Stimulated activated CD8-positive, alpha-beta memory T cell treated with anti-CD3 and anti-CD28 coated beads, Interleukin-4, amount 100 ng/mL, for 1 hour (primary cell): ENCODE measurements at places on chromosomes 2 and 18.

GRCh38 chr2:29940706-29941105 lies 19.3 kb upstream of the ALK start:
- no peak for DNase-seq

- no peak for DNase-seq
These were observed 89.0 kb downstream of the MARCHF4 start for GRCh38 chr2:216283038-216283900.

GRCh38 chr2:147632198-147632597 lies 212.6 kb upstream of the ACVR2A start:
- DNase-seq: no peak

GRCh38 chr2:13034861-13035260 lies 318.1 kb downstream of the TRIB2 start:
- no peak for DNase-seq

DNA sequence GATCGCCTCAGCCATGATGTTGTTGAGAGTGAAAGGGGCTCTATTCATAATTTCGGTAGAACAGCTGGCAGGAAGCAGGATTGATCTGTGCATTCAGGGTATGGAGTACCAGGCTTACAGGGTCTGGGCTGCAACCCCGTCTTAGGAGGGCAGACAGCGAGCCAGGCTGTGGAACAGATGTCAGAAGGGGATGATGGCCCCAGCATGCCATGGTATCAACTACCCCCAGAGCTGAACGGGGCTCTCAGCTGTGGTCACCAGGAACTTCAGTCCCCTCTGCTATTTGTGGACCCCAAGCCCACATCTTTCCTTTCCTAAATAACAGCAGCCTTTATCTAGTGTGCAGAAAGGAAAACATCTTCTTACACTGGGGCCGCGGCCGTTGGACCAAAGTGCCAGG lies 422.2 kb upstream of the SALL3 start:
- DNase-seq: no peak

- no peak for DNase-seq
These were observed 6.2 kb upstream of the PLCL1 start for GRCh38 chr2:197798187-197798586.

DNA sequence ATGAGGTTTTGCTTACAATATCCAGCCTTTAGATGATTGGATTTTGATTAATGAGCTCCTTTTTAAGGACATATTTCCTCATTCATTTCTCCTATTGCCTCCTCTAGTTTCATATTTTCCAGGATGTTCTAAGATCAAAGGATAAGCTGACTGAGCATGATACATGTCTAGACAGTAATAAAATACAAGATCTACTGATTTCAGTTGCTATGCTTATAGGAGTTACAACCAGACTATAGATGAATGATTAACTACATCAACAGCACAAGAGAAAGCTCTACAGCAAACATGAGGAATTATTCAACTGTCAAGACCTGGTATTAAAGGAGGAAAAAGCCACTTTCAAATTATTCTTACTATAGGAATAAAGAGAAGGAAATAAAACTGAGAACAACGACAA lies 85.0 kb upstream of the LINC00305 start:
- DNase-seq: no peak

DNA sequence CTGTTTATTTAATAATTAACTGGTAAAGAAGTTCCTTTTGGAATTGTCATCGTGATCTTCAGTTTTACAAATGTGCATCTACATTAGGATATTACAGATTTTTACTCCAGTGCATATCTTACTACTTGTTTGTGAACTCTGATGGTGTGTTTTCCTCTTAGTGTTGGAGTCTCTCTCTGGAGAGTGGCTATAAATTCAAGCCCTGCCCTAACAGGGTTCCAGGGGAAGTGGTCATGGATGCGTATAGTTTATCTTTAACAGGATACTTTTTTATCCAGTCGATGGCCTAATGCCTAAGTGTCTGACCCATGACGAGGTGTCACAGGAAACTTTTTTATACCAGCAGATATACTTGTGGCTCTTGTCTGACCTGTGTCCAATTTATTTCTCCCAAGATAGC lies 75.4 kb downstream of the CHN1 start:
- DNase-seq: no peak

DNA sequence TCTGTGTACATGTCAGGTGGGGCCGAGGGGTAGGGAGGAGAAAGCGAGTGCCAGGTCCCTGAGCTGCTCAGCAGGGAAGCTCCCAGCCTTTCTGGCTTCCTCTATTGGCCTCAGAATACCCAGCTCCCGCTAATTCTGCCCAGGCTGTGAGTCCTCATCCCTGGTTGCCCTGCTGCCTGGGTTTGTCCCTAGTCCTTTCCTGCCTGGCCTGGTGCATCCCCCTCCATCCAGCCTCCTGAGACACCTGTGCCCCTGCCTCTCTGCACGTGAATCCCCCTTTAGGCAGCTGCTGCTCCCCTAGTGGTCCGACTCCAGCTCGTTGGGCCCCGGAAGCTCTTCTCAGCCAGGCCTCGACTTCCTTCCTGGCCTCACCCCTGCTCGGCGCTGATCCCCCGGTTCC lies 54.6 kb downstream of the INHBB start:
- DNase-seq: no peak

DNA sequence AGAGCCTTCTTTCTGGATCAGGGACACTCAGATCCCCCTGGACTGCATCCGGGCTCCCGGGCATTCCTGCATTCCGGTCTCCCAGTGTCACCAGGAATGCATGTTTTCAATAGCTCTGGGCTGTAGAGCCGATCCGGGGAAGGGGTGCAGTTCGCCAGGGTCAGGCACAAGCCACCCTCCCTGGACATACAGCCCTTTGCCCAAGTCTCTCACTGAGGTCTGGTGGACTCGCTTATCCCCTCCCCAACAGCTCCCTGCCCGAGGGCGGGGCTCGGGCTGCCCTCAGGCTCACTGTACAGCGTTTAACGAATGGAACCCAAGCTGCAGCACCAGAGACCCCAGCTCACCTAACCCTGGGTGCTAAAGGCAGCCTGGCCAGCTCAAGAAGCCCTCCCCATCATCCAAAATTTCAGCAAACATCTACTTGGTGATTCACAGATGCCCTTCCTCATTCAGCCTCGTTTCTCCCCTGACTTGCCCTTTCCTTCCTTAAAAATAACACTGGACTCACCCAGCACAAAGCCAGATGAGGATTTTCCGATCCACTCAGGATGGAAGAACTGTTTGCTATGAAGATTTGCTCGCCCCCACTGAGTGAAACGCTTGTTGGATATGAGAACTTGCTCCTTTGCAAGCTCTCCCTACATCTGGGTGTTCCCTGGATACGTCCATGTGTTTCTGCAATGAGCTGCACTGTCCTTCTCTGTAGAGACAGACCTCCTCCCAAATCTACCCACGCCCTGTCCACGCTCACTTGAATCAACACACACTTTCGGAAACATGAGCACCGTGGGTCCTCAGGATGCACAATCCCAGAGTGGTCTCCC lies 58.1 kb downstream of the PXDN start:
- DNase-seq: no peak

DNA sequence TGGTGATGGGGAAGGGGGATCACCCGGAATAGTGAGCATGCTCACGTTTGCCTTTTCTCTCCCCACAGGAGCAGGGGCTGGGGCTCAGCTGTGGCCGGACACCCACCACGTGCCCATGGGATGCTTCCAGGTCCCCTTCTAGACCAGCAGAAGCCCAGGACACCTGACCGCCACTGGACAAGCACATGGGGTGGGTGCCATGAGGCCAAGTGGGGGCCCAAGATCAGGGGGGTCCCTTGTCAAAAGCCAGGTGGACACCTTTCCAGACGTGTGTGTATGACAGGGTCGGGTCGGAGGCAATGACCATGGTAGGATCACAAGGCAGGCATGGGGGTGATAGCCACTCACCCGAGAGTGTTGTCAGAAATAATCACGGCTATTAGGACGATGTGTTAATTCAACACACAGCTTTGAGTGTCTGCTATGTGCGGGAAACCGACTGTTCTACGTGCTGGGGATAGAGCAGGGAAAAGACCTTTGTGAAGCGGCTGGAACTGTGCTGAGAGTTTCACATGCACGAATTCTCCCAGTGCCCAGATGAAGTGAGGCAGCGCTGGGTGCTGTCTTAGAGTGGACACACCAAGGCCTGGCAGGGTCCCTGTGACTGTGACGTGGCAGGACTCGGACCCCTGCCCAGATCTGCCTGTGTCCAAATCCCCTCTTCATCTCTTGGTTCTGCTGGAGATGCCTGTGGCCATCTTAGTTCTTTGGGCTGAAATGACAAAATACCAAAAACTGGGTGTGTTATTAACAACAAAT lies 244.7 kb downstream of the NDUFA10 start:
- DNase-seq: no peak
